ENCODE measurements at places on chromosomes 7 and 10.

- DNase-seq, result no peak
Measured at GRCh38 chr7:66913118-66914037, 7.6 kb upstream of the TMEM248 start.

- DNase-seq, result no peak
Measured at GRCh38 chr10:100696477-100696901, 48.9 kb upstream of the PAX2 start.

DNA sequence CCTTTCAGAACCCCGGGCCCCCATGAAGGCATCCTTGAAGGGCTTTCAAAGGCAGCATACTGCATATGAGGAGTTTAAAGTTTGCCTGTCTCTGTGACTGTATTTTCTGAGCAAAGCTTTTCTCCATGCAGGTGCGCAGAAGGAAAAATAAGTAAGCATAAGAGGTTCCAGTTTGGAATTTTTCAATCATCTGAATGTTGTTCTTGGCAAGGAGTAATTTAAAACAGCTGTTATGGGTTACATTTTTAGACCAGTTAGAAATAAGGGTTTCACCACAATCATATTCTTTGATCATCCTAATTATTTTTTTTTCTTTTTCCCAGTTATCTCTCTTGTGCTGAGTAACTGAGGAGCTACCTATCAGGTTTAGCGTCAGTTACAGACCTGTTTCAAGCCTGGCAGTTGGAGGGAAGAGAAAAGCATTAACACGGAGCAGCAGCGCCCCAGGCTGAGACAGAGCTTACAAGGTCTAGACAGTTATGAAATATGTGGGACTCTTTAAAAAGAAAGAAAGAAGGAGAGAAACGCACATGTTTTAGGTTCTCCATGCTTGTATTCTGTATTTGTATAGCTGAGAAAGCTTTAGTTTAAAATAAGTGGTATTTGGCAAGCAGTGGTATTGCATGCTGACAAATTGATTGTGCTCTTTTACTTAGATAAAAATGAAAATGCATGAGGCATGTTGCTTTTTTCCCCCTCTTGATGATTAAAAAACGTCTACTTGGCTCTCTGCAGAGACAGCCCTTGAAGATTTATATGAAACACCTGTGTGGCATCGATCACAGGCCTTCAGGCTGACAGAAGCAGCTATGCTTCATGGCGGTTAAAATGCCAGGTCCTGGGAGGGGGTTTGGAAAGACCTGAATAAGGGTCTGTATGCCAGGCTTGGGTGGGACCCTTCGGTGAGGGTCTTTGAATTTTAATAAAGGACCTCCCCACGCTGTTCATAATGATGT, 157.6 kb downstream of the GRK5 start:
- no peak for DNase-seq

GRCh38 chr10:96482815-96483588, 30.7 kb downstream of the TLL2 start:
- DNase-seq, result no peak

DNA sequence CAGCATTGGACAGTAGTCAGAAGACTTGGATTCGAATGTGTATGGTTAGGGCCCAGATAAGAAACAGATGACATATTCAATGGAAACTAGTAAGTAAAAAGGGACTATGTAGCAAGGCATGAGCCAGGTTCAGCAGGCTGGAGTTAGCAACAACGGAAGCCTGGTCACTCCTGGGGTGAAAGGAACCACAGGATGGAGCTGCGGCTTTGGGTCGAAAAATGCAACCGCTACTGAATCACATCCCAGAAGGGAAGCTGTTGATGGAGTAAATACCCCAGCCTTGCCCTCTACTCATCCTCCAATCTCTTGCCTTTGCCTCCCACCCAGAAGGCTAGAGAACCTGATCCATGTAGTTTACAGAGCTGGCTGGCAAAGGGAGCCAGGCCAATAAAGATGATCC, 37.5 kb upstream of the EGR2 start:
- peak; percentile 22 for DNase-seq

DNA sequence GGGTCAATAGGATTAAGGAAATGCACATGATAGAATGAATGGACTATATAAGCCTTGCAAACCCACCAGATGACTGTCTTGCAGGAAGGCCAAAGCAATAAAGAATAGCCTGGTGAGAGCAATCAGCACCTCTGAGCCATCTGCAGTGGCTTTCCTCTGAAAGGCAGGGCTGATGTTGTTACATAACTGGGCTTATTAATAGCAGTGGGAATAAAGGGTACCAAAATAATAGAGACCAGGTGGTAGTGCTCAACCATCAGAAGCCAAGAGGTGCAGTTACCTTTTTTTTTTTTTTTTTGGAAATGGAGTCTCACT, 16.8 kb upstream of the VPS26A start:
- DNase-seq, result no peak

- no peak for DNase-seq
Measured at GRCh38 chr10:43854007-43854406, 205.3 kb upstream of the ZNF32 start.

- no peak for DNase-seq
Measured at GRCh38 chr7:55144333-55145317, 125.8 kb downstream of the EGFR start.

GRCh38 chr7:16811551-16811950, 6.8 kb upstream of the AGR2 start:
- no peak for DNase-seq

GRCh38 chr7:94239661-94240234, 154.9 kb upstream of the COL1A2 start:
- no peak for DNase-seq

GRCh38 chr10:23556727-23557440, 118.0 kb downstream of the OTUD1 start:
- DNase-seq, result no peak

DNA sequence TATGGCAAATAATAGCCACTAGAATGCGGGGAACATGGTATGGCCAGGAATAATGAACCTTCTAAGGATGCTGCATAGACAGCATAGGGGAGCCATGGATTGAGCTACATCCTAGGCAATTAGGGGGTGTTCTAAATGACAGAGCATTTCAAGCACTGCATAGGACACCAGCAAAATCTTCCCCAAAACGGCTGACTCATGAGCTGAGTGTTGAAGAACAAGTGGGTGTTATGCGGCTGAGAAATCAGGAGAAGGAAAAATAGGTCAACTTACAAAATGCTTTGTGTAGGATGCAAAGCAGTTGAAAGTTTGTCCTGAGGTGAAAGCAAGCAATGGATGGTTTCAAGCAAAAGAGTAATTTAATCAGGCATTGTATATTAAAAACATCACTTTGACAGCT, 1023.5 kb upstream of the C7orf33 start:
- no peak for DNase-seq

- peak; percentile 51 for DNase-seq
Measured at GRCh38 chr7:3043544-3044371, at the start of gene CARD11. TSS of gene CARD11 (minus strand) at chr7:3043867. CDS start at chr7:2958506, 85,361 bp downstream.

- no peak for DNase-seq
Measured at GRCh38 chr7:87375662-87376435, 30.4 kb downstream of the CROT start.

- DNase-seq, result no peak
Measured at GRCh38 chr7:129136887-129137642, 7.4 kb upstream of the TSPAN33 start.

- DNase-seq, result peak; percentile 35
Measured at GRCh38 chr10:124741922-124742412, 2.2 kb downstream of the FAM53B start.

DNA sequence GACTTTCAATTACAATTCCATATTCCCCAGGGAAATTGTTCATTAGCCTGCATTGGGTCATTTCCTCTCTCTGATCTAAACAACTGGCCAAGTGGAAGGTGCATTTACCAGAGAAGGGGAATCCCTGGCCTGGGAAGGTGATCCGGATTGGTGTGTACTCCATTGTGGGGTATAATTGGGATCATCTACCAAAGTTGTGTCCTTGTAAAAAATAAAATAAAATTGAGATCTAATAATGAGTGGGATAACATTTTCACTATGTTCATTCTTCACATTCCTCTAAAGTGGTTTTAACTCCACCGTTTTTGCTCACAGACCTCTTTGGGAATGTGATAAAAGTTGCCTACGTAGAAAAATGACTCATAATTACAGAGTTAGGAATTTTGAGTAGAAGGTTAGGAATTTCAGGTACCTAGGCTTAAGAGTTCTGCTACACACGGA, 22.8 kb downstream of the ARL5B start:
- no peak for DNase-seq

DNA sequence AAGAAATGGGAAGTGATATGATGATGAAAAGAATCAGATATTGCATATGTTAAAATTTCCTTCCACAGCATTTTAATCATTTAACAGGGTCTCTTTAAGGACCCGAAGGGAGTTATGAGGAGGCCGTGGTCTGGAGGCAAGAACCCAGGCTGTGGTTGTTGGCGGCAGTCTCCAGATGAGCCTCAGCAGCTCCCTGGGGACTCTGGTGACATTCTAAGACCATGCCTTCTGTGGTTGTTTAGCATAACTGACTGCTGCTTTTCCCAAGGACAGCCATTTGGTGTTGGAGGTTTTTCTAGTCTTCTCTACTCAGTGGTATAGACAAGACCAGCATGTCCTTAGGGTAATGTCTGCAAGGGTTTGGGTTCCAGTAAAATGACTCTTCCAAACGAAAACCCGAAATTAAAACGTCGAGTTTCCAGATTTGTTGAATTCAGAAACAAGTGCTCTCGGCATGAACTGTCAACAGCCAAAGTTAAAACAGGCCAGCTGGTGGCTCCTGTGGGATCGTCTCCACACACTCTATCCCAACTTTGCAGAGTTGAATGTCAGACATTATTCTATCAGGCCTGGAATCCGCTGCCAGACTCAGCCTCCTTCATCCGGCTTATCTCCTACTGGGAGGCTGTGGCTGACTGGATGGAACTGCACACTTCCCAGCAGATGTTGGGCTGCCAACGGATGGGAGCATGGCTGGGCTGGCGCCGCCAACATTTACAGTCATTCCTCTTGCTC, 183.1 kb downstream of the TAX1BP1 start:
- no peak for DNase-seq

DNA sequence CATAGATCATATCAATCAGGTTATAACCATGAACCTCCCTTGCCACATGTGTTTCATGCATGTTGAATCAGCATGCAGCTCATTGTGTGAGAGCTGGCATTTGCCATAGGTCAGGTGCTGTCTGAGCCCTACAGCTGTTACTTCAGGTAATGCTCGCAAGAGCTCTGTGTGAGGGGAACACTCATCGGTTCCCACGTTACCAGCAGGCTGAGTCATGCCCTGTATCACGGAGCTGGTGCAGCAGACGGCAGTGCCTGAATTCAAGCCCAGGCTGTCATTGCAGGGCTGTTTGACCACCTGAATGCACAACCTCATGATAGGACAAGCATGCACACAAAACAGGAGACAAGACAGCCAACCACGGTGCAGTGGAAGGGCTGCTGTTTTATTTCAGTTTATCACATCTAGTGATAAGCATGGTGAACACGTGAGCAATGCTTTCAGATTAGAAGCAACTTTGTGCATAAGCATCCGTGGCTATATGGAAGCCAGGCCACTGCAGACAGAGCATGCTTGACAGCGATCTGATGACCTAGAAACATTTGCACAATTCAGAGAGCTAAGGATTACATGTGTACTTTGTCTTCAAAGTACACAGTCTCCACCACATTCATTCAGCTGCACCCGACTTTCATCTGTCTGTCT, 56.4 kb upstream of the PFKP start:
- DNase-seq, result no peak

GRCh38 chr10:70564113-70564725, 38.3 kb downstream of the PRF1 start:
- DNase-seq, result no peak

GRCh38 chr10:44260286-44260928, 124.5 kb downstream of the CXCL12 start:
- no peak for DNase-seq

DNA sequence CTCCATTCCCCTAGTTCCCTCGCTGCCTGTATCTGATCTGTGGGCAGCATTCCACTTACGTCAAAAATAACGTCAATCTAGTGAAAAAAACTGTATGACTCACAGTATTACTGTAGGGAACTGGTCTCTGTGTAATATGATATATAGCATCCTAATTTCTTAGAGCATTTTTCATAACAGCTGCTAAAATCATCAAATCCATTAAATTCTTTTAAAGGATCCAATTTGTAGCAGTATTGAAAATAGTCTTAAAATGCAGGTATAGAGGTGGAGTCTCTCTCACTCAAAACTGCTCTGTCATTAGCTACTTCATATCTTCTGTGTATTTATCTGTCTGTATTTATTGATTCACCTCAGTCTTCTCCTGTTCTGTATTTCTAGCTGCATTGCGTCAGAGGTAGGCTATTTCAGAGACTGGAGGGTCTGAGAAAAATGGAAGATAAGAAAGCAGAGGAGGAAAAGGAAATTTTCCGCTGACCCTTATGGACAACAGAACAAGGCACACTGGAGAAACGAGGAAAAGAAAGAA, 59.9 kb downstream of the PON1 start:
- DNase-seq, result no peak

GRCh38 chr10:4590807-4591206, 235.2 kb upstream of the AKR1E2 start:
- DNase-seq, result no peak

- DNase-seq, result no peak
Measured at GRCh38 chr10:89216056-89216455, 8.9 kb upstream of the CH25H start.

DNA sequence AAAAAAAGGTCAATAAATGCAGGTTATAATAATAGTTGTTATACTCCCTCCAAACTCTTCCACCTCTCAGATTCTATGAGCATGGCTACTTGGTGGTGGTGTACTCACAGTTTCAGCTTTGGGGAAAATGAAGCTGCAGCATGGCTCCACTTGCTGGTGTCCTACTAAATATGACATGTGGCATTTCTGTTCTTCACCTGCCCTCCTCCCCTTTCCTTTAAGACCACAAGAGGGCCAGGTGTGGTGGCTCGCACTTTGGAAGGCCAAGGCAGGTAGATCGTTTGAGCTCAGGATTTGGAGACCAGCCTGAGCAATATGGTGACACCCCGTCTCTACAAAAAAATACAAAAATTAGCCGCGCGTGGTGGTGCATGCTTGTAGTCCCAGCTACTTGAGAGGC, 101.1 kb downstream of the SLC37A3 start:
- no peak for DNase-seq

- DNase-seq, result no peak
Measured at GRCh38 chr7:141950806-141951205, 4.0 kb upstream of the CLEC5A start.

DNA sequence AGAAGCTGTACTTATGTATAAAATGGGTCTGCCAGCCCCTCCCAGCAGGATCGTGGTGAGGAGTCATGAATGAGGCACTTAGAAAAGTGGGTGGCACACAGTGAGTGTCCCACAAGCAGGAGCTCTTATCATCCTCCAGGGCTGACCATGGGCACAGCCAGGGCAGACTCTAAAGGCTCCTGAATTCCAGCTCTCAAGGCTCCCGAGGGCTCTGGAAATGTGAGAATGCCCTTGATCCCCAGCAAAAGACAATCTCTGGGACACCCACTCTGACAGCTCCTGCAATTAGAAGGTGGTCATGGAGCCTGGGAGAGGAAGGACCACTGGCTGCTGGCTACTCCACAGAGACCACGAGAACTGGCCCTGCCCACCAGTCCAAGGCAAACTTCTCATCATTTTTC, 1.6 kb downstream of the VSTM4 start:
- no peak for DNase-seq

DNA sequence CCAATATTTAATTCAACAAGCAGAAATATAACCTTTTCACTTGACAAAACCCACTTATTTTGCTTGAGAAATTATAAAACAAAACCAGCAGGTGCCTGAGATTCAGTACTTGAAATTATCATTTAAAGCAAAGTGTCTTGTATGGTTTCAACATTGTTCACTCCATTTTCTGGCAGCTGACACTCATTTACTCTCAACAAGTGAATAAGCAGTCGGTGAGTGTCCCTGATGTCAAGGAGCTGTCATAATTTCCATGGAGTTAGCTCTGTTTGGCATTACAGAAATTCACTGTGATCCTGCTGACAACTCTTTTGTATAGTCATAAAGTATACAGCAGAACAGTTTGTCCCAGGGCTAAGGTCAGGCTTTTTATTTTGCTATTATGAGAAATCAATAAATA, 490.0 kb downstream of the CNTNAP2 start:
- DNase-seq, result no peak

Measured in stimulated activated naive CD4-positive, alpha-beta T cell treated with Interleukin-2 at 50 U/mL for 16 hours (primary cell).